ENCODE measurements at places on chromosomes 3 and 15.

DNA sequence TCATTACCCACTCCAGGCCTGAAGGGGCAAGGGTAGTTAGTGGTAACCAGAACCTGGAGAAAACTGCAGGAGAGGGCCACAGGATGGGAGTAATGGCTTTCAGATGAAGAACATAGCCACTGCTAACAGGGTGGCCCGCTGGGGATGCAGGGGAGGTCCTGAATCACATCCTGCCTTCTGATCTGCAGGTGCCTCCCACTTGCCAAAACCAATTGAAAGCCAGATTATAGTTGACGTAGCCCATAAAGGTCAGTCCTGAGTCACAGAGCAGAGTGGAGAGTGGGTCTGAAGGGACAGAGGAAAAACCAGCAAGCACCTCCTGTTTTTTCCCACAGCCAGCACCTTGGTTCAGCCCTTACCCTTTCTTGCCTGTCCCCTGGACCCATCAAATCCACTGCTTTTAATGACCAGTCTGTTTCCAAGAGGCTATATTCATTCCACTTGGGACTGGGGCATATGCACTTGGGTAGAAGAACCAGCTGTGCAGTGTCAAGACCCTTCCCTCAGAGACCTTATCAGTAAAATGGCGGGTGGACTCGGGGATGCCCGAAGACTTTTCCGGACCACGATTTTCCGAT, 646 bp upstream of the SLC35G2 start:
- DNase-seq = no peak

- no peak for DNase-seq
Measured at GRCh38 chr3:197372047-197372661, 73.7 kb upstream of the DLG1 start.

DNA sequence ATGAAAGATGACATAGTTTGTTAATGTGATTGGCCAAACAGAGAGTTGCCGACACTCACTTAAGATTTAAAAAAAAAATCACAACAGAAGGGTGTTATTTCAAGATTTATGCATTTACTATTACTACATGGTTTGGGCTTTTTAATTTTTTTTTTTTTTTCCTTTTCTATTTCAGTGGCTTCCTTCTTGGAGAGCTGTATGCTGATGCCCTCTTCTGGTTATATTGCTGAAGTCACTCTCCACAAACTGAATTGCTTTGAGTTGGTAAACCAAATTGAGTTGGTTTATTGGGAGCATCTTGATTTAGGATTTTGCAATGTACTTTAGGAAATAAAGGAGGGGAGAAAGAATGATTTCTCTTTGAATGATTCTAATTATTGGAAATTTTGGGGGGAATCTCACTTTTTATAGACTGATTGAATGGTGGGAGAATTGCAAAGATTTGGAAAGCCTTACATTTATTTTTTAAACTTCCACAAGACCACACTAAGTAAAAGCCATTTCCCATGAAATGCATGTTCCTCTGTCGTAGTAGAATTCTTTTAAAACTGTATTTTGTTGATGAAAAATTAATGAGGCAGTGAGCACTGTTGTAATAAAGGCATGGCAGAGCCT, 186.6 kb upstream of the FEZF2 start:
- DNase-seq = no peak

GRCh38 chr15:75191235-75191634, 10.4 kb upstream of the C15orf39 start:
- no peak for DNase-seq

DNA sequence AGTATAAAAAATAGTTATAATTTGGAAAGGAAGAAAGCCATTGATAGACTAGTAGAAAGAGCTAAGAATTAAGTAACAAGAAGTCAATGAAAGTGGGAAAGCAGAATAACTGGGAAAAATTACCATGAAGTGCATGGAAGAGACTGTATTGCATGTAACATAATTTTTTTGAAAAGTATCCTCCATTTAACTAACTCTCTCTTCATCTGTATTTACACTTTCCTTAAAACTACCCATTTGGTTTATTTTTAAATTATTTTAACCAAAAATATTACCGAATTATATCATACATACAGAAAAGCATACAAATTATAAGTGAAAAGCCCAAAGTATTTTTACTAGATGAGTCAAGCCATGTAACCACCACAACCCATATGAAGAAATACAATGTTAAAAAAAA, 1009.9 kb upstream of the SEMA6D start:
- no peak for DNase-seq
